ENCODE measurements at places on chromosomes 3 and 15. TPM values are rescaled to one million over a fixed set of nuclear protein-coding genes. Genes with fewer than 3 reads are reported as not detected.

DNA sequence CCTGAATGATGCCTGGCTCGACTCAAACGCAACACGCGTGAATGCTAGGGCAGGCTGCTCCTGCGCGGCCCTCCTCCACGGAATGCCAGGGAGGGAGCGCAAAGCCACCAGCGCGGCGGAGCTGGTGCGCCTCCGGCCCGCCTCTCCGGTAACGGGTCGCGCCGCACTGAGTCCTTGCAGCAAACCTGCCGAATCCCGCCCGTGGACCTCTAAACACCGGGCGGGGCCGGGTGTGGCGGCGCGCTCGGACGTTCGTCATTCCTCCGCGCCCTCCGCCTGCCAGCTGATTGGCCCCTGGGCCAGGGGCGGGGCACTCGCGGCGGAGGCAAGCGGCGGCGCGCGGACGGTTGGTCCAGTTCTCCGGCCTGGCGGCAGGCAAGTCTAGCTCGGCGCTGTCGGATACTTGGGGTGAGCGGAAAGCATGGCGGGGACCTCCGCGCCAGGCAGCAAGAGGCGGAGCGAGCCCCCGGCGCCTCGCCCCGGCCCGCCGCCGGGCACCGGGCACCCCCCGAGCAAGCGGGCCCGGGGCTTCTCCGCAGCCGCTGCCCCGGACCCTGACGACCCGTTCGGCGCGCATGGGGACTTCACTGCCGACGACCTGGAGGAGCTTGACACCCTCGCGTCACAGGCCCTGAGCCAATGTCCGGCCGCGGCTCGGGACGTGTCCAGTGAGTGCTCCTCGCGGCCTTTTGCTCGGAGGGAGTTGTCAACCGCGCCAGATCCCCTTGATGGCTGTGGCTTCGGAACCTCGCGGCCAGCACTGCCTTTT is at the start of gene ATRIP:
TSS of gene ATRIP (plus strand) at position 313 of the 769 bp plus-strand sequence. CDS start at position 422, 109 bp downstream.
- DNase-seq, result peak; percentile 91

GRCh38 chr3:128556907-128557306 is 63.9 kb upstream of the GATA2 start:
- DNase-seq, result no peak

GRCh38 chr15:85778107-85778776 is 16.5 kb downstream of the KLHL25 start:
- DNase-seq, result no peak

DNA sequence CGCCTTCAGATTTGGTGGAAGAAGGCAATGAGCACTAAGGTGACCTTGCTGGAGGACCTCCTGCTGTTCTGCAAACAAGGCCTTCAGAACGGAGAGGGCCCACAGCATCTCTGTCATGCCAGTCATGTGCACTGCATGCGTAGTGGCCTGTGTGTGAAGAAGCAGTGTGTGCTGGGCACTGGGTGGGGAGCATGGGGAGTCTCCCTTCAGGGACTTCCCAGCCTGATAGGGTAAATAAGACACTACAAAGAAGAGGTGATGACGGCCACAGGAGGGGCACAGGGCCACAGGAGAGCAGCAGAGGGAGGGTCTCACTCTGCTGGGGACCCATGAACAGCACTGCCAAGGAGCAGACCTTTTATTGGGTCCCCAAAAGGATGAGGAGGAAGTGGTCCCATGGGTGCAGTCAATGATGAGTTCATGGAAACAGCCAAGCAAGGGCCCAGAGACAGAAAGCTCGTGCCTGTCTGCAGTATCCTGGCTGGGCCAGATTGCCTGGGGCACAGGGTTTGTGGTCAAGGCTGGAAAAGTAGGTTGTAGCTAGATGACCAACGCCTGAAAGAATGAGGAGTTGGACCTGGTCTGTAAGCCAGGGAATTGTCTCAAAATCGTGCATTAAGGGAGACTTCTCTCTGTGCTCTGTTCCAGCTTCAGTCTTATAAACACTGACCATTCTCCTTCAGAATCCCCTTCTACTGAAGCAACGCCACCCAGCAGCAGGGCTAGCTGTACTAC is 67.8 kb upstream of the SEC61A1 start:
- DNase-seq, result no peak

DNA sequence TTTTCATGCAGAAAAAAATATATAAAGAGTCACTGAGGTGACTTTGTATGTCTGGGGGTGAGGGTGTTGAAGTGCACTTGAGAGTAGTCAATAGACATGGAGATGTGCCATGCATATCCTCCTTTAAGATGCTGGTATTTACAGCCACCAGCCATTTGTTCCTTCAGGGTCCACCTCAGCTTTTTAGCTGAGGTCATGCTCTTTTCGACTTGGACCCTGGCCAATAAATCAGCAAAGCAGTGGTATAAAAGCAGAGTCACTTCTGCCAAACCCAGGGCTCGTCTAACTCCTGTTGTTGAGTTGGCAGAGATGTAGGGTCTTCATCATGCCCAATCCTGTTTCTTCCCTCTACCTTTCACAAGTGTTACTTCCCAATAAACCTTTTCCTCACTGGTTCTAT is 75.1 kb upstream of the OSTN start:
- DNase-seq, result no peak

The CLDN16 gene
- not detected for total RNA-seq

The PPM1L gene
- total RNA-seq, result 14.7 TPM

The NR1D2 gene
- total RNA-seq, result 8.8 TPM

The IMPG2 gene
- not detected for total RNA-seq

The CCR3 gene
- total RNA-seq, result not detected

All from OCI-LY7 (cell line).